ENCODE measurements at places on chromosomes 7 and 10.
A peak's percentile ranks its signal among the peaks of the same experiment; 100 is the strongest.

GRCh38 chr7:135285547-135286233 is 52.1 kb downstream of the STRA8 start:
- DNase-seq, result no peak

DNA sequence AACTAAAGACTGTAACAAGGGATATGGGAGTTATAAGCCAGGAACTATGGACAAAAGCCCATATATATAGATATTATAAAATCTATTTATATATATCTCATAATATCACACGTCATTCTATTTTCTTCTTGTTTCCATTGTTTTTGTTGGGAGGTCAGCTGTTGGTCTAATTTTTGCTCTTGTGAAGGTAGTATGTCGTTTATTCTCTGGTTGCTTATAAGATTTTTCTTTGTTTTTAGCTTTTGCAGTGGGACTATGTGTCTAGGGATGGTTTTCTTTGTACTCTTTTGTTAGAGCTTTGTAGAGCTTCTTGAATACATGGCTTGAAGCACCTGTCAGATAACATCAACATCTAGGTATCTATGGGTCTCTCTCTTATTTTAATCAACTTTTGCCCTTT is 14.0 kb downstream of the ARL4A start:
- no peak for DNase-seq

GRCh38 chr7:108247614-108248013 is 117.5 kb upstream of the LAMB4 start:
- DNase-seq, result no peak

DNA sequence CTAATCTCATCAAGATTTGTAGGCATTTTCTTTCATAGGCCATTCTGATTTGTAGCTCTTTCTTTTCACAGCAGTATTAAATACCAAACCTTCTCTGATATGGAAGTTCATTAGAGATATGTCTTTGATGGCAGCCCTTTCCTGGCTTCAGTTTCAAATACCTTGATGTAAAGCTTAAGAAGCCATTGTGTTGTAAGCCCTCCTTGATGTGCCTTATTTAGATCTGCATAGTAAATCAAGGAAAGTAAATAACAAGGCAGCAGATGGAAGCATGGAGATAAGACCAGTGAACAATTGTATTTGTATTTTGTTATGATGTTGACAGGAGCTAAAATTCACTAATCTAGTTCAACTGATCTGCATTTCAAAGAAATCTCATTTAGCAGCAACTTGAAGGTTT is 234.9 kb upstream of the PPP1R3A start:
- no peak for DNase-seq

DNA sequence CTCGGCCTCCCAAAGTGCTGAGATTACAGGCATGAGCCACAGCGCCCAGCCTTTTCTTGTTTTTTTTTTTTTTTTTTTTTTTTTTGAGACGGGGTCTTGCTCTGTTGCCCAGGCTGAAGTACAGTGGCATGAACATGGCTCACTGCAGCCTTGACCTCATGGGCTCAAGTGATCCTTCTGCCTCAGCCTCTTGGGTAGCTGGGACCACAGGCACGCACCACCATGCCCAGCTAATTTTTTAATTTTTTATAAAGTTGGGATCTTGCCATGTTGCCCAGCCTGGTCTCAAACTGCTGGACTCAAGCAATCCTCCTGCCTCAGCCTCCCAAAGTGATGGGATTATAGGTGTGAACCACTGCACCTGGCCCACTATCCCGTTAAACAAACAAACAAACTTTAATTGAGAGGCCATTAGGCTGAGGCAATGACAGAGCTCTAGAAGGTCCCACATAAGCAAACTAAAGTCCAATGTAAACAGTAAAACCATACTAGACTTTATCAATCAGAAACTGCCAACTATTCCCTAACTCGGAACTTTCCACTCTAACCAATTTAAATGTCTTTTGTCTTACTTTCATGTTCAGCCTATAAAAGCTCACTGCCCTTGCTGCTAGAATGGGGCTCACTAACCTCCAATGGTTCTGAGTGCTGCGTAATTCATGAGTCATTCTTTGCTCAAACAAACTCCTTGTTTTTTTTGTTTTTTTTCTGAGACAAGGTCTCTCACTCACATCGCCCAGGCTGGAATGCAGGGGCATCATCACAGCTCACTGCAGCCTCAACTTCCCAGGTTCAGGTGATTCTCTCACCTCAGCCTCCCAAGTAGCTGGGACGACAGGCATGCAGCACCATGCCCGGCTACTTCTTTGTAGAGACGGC is 1.9 kb downstream of the DHX32 start:
- DNase-seq, result no peak

GRCh38 chr10:24027107-24027506 is 181.8 kb upstream of the KIAA1217 start:
- DNase-seq, result no peak

GRCh38 chr7:21364801-21365271 is 63.0 kb upstream of the SP4 start:
- DNase-seq, result no peak

GRCh38 chr10:89921403-89921802 is 220.0 kb downstream of the KIF20B start:
- DNase-seq, result no peak

DNA sequence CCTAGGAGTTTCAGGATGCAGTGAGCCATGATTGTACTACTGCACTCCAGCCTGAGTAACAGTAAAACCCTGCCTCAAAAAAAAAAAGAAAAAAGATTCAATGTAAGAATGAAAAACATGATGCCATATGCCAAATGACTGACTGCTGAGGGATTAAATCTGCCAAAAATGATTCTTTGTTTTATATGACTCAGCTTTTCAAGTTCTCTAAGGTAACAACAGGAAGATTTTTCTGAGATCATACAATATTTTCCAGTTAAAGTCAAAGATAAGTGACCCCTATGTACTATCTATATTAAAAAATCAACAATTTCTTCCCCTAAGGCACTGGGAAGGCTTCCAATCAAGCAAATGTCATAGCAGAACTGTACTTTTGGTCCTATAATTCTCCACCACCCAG is 271.2 kb upstream of the IMMP2L start:
- DNase-seq, result no peak

GRCh38 chr10:72455889-72456595 is 101.3 kb upstream of the DNAJB12 start:
- peak; percentile 9 for DNase-seq

GRCh38 chr7:79998363-79998762 is 136.3 kb upstream of the GNAI1 start:
- no peak for DNase-seq

GRCh38 chr7:123628829-123629228 is 26.8 kb upstream of the LMOD2 start:
- DNase-seq, result no peak

DNA sequence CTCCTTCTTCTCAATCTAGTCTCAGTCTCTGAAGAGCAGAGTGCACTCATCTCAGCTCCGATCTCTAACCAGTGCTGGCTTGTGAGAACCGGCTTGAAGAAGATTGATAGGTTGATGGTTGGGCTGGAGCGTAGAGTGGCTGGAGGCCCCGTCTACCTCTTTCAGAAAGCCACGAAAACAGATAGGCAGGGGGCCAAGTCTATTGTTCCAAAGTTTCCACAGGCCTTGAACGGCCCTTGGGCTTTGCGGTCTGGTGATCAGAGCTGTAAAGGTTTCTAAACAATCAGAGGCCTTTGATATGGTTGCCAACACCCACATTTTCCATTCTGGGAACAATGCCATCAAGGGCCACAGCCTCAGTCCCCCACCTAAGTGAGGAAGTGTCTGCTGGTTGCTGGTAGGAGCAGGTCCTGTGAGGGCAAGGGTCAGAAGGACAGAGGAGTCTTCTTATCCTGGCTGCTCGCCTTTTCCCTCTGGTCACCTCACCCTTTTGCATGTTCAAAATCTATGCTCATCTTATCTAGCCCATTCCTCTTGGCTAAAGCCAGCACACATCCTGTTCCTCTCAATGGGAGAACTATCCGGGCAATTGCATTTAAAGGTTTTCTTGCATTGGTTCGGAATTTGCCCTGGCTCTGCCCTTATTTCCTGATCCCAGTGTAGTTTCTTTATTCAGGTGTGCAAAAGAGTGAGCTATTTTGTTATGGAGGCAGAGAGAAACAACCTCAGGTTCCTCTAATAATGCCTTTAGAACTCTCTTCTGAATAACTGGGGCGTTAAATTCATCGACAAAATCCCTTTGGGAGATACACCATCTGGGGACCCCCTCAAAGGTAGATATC is 70.3 kb upstream of the KMT2E start:
- DNase-seq, result peak; percentile 96

- peak; percentile 81 for DNase-seq
These were observed 127.8 kb upstream of the ZNF746 start for GRCh38 chr7:149625340-149625946.

DNA sequence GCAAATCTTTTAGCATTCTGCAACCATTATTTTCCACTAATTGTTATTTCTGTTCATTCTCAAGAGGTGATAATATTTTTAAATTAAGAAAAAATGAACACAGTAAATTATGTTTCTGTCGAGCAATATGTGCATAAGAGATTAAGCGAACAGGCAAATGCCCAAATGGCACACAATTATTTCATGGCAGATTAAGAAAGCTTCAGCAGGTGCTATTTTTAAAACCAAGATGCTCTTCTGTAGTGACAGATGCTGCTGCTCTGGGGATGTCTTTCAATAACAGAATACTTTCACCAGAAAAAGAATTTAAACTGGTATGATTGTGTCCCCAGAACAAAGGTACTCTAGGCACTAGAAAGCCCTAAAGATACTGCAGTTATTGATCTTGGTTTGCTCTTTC is 412.7 kb upstream of the SORCS1 start:
- no peak for DNase-seq

DNA sequence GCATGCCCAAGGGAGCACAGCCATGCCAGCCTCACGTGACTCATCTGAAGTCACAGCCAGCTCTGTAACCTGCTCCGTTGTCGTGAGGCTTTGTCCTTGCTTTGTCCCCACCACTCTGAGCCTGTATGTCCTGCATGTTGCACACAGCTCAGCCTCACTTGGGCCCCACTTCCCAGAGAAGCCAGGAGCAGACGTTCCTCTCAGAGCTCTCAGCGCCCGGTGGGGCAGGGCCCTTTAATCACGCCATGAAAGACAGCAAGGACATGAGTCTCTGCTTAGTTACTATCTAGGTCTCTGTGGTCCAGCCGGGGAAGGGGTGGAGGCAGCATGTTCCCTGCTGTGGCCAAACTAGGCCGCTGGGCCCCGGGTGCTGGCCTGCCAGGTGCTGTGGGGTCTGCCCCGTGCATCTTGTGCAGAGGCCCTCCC is 127.4 kb upstream of the FAM20C start:
- DNase-seq, result no peak

- no peak for DNase-seq
These were observed 179.1 kb upstream of the STEAP4 start for GRCh38 chr7:88485821-88486220.

DNA sequence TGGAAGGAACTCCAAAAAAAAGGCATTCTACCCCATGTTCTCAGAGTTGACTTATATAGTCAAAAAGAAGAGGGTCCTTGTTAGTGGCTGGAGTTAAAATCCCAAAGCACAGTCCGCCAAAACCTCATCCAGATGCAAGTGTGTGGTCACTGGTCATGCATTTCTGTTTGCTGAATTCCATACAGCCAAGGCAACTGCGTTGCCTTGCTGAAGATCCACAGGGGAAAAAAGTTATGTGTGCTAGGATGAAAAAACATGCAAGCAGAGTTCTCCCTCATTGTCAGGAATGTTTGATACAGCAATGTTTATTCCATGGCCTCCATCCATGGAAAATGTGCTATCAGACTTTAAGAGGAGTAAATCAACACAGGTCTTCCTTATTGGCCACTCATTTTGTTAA is 213.1 kb downstream of the CREB5 start:
- DNase-seq, result no peak

DNA sequence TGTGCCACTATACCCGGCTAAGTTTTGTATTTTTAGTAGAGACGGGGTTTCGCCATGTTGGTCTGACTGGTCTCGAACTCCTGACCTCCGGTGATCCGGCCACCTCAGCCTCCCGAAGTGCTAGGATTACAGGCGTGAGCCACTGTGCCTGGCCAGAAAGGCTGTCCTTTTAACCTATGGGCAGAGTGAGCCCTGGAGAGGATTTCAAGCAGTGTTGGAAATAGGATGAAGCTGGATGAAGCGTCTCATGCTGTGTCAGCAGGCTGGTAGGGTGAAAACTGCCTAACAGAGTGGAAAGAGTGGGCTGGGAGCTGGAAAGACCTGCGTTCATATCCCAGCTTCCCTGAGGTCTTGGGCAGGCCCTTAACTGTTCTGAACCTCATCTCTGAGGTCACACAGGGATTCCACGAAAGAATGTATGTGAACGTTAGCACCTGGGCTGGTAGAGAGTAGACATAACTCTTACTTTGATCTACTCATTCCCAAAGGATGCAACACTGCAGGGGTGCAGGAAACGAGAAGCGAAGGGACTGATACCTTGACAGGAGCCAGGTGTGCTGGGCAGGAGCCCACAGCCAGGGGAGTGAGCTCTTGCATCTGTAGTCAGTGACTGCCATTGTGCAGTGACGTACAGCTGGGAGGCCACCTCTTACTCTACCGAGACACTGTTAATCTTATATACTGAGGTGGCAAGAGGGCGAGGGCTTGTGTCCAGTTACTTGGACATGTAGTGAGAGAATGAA is 34.1 kb downstream of the WBP1L start:
- DNase-seq, result no peak

- no peak for DNase-seq
These were observed 9.9 kb downstream of the MDH2 start for GRCh38 chr7:76057813-76058145.

- no peak for DNase-seq
These were observed 56.3 kb upstream of the LBX1 start for GRCh38 chr10:101285519-101286070.

DNA sequence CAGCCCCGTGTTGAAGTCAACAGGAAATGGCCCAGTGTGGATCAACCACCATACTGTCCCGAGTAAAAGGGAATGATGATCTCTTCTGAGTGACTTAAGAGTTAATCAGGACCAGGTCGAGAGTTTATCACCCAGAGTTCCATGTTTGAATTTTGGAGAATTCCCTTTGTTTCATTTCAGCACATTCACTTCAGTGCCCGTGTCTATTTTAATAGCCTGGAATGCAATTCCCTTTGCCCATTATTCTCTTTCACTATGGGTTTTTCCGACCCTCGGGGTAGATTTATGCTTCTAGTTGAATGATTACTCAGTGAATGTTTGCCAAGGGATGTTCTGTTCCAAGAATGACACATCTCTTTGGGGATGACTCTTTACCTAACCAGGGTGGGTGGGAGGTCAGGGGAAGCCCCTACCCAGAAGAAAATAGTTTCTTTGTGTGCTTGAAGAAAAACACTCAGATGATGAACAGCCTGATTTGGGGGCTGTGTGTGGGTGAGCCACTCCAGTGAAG is 594.9 kb downstream of the INHBA start:
- no peak for DNase-seq

GRCh38 chr10:102776779-102777456 is 33.2 kb downstream of the WBP1L start:
- peak; percentile 91 for DNase-seq

GRCh38 chr7:66150471-66150870 is 35.8 kb downstream of the CRCP start:
- no peak for DNase-seq
